ENCODE measurements at places on chromosomes 7 and 10. TPM values are rescaled to one million over a fixed set of nuclear protein-coding genes. Genes with fewer than 3 reads are reported as not detected.

Gene UFSP1
- 0.64 TPM for total RNA-seq

Gene ADARB2
- 1.3 TPM for total RNA-seq

Gene DPP6
- total RNA-seq, result not detected

Gene ZNF736
- total RNA-seq, result 24.0 TPM

Gene ACBD7
- total RNA-seq, result 0.94 TPM

Gene SYT15
- total RNA-seq, result 0.30 TPM

Gene OPN1SW
- total RNA-seq, result not detected

Gene FAM25A
- not detected for total RNA-seq

Gene ZNF853
- 0.91 TPM for total RNA-seq

Gene C10orf53
- not detected for total RNA-seq

Gene EGR2
- 18.5 TPM for total RNA-seq

Gene PRKRIP1
- total RNA-seq, result 17.8 TPM

Gene LCOR
- 18.1 TPM for total RNA-seq

Gene MSMB
- not detected for total RNA-seq

Gene DDC
- total RNA-seq, result not detected

Gene H2BK1
- total RNA-seq, result not detected
